ENCODE measurements at places on chromosomes 12 and 14.

DNA sequence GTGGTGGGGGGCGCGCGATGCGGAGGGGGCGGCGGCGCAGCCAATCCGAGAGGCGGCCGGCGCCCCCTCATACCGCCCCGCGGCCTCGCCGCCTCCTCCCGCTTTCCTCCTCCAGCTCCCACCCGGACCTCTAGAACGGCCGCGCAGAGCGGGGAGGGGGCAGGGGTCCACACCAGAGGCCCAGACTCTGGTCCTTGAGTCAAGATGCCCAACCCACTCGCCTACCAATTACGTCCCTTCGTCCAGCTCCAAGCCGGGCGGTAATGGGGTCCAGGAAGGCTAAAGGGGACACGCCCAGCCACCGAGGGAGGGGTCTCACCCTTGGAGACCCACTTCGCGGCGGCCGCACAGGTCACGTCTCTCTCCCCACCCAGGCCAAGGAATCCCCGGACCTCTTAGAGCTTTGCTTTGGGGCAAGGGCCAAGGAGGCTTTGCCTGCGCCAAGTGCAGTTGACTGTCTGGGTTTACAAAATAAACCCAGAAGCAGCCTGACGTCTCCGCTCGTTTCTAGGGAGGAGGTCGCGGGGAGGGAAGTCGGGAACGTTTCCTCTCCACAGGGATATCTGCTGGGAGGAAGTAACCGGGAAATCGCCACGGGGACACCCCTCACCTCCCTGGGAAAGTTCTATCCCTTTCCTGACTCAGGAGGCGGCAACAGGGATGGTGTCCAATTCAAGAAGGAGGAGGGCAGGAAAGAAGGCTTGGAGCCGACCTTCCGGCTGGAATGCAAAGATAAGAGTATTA, 394 bp upstream of the AMIGO2 start:
- peak; percentile 79 for DNase-seq

DNA sequence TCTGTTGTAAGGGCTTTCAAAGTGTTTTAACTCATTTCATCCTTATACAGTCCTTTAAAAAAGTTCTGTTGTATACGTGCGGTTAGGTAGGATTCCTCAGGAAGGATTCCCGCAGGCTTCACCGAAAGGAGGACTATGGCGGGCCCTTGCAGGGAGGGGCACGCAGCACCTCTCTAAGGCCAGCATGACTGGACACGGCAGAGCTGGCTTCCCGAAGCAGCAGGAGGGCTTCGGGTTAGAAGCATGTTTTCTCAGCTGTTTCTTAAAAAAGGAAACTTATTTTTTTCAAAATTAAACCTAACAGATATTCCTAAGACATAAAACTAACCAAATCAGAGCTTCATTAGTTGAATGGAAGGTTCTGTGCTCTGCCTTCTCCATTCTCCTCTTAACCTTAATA, 21.3 kb downstream of the IQSEC3 start:
- no peak for DNase-seq

- DNase-seq: peak; percentile 87
These were observed 180.5 kb upstream of the HMGA2 start for GRCh38 chr12:65643595-65644386.

GRCh38 chr12:66144791-66145754, 14.5 kb upstream of the LLPH start:
- DNase-seq: peak; percentile 32

GRCh38 chr12:62252576-62252975, 7.6 kb upstream of the USP15 start:
- DNase-seq: no peak

DNA sequence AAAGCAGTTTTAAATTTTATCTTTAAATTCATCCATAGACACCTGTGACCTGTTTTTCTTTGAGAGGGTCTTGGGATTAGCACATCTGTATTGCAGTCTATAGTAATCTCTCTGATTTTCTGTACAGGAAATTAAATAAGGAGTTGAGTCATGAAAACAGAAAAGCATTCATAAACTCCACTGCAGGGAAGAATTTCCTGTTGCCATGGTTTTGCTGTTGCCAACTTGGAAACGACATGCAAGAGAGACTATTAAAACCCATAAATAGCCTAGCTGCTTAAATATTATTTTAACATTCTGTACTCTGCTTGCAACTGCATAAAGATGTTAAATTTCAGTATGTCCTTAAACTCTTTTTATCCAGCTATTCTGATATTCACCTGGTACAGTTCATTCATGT, 281.0 kb upstream of the RGS6 start:
- peak; percentile 56 for DNase-seq

- no peak for DNase-seq
These were observed 21.0 kb upstream of the RIC8B start for GRCh38 chr12:106753526-106753925.

- no peak for DNase-seq
These were observed 63.0 kb downstream of the CLMN start for GRCh38 chr14:95256776-95257060.

DNA sequence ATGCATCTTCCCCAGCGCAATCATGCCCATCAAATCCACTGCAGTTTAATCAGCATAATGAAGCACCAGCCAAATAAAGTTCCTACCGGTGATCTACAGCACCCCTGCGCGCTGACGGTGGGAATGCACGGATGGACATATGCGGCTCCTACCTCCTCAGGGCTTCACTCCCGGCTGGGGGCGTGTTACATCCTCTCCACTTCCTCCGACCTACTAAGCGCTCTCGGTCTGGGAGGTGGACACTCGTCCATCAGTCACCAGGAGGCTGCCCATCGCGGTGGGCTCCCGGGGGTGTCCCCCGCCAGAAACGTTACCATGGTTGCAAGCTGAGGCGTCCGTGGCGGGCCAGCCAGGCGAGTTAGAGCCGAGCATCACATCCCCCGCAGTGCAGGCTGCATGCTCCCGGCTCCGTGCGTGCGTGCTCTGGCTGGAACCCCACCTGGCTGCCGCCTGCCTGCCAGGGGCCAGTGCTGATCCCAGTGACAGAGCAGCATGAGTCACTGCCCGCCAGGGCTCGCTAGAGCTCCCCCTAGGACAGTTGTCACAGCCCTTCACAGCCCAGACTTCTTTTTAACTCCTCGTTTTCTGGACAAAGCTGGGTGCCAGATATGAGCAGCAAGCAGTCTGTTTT, 73.0 kb downstream of the CIT start:
- DNase-seq: peak; percentile 68

- DNase-seq: no peak
These were observed 18.1 kb downstream of the SUSD6 start for GRCh38 chr14:69629225-69630127.

DNA sequence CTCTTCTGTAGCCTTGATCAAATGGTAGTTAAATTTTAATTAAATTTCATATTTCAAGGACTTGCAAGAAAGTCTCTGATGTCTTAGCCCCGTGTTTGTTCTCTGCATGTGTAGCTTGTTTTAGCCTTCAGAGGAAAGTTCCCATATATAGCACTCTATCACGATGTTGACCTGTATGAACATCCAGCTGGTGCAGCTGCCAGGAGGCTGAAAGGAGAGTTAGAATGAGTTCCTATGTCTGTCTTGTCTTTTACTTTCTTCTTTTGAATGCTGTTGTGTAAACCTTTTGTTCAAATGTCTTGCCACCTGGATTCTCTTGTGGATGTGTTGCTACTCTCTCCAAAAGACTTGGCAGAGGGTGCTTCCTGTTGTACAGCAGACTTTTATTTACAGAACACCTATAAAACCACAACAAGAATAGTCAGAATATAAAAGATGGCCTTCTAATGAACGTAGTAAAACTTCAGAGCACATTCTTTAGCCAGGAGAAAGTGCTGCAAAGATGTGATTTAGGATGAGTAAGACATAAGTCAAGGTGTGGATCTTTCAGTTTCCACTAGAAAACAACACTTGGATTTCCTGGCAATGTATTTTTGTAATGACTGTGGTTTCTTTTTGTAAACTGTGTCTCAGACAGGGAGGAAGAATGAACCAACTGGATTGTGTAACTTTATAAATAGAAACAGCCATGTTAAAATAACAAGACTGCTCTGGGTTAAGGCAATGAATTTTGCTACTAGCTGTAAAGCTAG, 17.2 kb downstream of the NAV3 start:
- peak; percentile 97 for DNase-seq

DNA sequence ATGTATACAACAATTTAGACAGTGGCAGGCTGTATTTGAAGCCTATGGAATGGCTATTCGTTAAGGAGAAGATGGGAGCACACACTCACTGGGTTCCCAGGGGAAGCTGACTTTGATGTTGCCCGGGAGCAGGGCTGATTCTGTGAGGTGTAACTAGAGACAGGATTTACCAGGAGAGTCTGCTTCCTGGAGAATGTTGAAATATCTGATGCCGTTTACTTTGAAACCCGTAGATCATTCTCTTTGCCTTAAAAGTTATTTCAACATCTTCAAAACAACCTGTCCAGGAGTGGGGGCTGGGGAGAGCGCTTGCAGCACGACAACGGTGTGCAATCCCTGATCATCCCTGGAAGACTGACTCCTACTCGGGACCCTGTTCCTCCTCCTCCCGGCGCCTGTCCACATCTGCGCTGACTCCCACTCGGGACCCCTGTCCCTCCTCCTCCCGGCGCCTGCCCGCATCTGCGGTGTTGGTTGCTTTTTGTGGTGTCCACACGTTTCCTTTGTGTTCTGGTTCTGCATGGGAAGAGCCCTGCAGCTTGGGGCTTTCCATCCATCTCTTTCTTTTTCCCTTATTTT, 72.6 kb downstream of the AACS start:
- no peak for DNase-seq

- no peak for DNase-seq
These were observed 98.9 kb downstream of the ANO6 start for GRCh38 chr12:45314770-45315169.

DNA sequence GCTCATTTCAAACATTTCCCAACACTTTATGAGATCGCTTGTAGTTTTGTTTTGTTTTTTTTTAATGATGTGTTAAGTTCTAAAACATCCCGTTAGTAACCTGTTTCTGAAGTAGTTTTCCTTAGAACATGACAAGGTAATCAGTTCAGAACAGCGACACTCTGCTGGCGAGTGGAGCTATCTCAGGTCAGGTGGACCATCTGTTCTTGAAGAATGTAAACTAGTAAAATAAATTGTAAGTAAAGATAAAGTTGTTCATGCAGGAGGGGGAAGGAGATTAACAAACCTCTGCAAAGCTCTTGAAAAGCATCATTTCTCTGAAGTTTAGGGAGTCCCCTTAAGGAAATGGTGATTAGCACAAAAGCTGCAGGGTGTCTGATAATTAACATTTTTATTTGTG, 71.9 kb upstream of the DACT1 start:
- DNase-seq: no peak

DNA sequence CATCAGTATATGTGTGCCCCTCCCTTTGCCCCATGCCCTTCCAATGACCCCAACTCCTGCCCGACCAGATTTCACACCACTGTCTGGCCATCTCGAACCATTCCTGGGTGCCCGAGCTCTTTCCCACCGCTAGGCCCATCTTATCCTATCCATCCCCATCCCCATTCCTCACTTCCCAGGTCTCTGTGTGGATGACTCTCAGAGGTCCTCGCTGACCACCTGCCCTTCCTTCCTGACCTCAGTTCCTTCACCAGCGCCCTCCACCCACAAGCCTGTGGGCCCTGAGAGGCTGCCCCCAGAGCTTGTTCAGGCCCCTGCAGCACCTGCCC, 49.1 kb downstream of the CYP46A1 start:
- no peak for DNase-seq

DNA sequence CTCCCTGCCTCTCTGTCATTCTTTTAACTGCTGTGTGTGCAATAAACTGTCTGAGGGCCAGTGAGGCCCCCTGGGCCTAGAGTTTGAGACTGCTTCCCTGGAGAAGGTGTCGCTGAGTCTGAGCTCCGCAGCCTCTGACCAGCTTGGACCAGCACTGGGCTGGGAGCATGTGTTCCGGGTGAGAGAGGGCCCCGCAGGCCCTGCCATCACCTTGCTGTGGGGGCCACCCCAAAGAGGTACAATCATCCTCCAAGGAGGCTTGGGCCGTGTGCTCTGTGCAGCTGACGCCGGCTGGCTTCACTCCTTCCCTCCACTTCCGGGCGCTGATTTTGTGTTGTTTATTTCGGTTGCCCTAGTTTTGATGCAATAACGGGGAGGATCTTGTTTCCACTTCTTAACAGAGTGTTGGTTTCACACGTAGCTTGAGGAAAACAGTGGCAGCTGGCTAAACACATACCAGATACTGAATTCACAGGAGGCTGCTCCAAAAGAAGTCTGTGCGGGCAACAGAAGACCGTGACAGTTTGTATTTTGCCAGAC, 121.6 kb downstream of the TMEM132C start:
- no peak for DNase-seq

DNA sequence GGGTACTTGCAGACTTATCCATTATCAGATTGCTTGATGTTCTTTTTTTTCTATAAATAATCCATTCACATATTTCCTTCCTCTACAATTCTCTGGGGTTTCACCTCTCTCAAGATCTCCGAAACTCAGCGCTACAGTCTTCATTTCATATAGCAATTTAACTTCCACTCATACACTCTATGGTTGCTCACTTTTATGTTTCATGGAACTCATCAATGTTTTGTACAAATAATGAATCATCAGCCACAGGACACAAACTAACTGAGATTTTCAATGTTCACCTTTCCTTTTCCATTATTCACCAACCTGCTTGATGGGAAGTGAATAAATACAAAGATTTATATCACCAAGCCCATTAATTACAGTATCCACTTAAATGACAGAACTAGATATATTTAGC, 534.7 kb downstream of the LRFN5 start:
- DNase-seq: peak; percentile 54

DNA sequence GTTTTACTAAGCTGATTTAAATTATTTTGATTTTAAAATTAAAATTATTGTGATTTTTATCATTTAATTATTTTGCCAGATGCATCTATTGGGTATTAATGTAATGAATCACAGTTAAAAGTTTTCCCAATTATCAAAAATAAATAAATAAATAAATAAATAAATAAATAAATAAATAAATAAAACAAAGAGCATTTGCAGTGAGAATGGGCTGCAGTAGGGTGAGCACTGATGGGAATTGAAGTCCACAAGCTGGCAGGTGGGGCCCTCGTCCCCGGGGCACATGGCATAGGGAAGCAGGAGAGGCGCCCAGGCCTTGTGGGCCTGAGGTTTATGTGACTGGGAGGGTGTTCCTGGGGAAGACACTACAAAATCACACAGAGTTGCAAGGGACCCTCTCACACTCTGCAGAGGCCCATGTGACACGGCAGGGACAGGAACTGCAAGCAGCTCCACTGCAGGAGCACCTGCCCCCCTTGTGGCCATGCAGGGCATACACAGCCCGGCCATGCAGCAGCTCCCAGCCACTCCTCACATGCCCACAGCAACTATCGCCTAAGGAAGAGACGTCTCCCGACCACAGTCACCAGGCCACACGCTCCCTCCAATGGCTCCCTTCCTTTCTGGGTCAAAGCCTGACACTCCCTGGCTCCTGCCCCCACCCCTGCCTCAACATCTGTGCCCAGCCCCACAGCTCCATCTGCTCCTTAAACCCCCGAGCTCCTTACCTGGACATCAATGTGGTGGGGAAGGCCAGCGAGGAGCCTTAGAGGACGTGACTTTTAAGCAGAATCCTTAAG, 256.3 kb upstream of the SFSWAP start:
- no peak for DNase-seq

- DNase-seq: no peak
These were observed 16.1 kb downstream of the INF2 start for GRCh38 chr14:104705340-104706047.
